ENCODE measurements at places on chromosomes 7 and 10. TPM values are rescaled to one million over a fixed set of nuclear protein-coding genes. Genes with fewer than 3 reads are reported as not detected.
A peak's percentile ranks its signal among the peaks of the same experiment; 100 is the strongest.

- peak; percentile 58 for DNase-seq
Observed at GRCh38 chr10:50991456-50992355, 82.6 kb upstream of the PRKG1 start.

DNA sequence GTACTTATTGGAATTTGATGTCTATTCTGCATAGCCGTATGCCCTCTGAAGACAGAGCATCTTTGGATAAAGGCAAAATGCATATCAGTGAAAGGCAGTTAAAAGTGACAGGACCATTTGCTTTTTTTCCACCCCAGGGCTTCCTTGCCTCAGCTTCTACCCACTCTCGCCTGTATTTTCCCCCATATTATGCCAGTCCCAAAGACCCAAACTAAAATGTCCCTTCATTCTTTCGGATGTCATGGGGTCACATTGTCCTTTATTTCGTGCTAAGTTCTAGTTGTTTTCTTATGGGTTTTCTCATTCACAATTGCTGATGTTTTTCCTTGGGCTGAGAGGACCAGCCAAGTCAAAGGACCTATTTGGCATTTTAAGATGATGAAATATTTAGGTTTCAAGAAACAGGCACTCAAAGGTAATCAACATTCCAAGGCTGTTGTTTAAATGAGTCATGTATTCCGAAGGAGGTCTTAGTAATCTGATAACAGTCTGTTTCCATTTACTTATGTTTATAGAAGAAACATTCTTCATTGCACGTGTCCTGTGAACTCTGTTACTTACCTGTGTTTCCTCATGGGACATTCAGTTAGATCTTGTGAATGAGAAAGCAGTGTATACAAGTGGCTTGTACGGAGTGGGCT, 74.1 kb downstream of the DNAH11 start:
- DNase-seq = no peak

DNA sequence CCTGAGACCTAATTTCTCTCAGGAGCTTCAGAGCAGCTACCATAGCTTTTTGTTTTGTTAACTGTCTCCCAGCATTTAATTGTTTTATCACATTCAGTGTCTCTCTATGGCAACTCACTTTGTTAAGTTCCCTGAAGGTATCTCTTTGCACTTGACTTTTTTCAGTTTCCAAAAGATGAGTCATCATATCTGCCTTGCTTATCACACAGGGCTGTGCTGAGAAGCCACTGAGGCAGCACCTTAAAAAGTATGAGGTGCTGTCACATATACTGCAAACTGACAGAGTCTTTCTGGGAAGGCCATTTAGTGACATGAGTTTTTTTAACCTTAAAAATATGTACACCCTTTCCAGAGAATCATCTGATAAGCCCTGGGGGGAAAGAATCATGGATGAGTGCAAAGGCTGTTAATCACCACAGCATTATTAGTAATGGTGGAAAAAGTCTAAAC, 56.8 kb downstream of the PPP1R3C start:
- no peak for DNase-seq

DNA sequence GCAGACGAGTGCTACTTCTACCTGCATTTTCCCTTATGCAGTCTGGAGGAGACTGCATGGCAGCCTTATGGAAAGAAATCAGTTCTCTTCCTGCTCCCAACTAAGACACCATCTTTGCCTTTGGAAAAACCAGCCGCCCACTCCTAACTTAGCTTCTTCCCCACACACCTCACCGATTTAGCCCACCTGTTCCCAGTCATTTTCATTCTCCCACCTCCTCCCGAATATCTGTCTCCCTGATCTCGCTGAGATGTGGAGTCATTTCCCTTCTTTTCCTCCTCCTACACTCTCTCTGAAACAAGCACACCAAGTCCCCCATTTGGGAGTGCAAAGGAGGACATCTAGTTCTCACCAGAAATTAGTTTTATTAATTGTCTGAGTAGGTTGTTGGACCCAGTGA, 35.2 kb upstream of the JCAD start:
- no peak for DNase-seq

The ATG9B gene
- polyA plus RNA-seq = 0.18 TPM

DNA sequence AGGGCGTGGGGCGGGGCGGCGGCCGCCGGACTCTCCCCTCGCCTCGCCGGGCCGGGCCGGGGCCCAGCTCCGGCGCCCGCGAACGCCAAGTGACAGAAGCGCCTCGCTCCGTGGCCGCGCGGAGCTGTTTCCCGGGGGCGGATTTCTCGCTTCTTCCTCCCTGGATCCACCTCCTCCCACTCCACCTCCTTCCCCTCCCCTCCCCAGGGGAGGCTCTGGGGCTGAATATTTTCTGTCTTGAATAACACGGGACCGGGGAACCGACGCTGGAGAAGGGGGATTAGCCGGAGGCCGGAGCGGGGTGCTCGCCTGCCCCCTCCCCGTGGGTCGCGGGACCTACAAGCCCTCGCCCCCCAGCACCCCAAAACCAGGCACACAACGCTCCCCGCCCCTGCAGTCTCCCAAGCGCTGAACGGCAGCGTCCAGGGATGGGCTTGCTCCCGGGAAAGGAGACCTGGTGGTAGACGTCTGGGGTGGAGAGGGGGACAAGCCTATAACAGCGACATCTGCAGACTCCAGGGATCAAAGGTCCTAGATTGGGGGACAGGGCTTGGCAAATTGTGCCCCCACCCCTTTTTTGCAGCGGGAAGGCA, at the start of gene ARHGAP21:
Gene ARHGAP21, minus strand, starts transcription at position 100 of the 593 bp plus-strand sequence. CDS start 1,988 bp downstream, outside the sequence.
- DNase-seq = peak; percentile 85

- DNase-seq = no peak
Observed at GRCh38 chr7:7793249-7793648, 74.8 kb upstream of the RPA3 start.

DNA sequence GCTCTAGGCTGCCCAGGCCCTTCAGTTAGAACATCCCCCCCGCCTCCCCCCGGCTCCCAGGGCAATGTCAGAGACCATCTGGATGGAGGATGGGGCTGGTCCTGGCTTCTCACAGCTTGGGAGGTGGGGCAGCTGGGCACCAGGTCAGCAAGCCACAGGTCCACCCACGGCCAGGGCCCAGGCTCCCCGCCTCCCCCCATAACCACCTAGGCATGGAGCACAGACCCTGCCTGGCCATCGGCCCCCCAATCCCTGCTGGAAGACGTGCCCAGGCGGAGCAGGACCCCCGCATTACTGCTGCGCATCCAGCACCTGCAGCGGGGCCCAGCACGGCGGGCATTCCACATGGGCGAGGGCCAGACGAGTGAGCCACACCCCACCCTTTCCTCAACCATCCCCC, 169.6 kb downstream of the ELFN1 start:
- peak; percentile 28 for DNase-seq

The C10orf105 gene
- polyA plus RNA-seq = 0.01 TPM

Measured in psoas muscle (tissue), 8 donors.